ENCODE measurements at places on chromosomes 16 and 17.

GRCh38 chr16:57518520-57518919 is 17.9 kb downstream of the CCDC102A start:
- no peak for DNase-seq

DNA sequence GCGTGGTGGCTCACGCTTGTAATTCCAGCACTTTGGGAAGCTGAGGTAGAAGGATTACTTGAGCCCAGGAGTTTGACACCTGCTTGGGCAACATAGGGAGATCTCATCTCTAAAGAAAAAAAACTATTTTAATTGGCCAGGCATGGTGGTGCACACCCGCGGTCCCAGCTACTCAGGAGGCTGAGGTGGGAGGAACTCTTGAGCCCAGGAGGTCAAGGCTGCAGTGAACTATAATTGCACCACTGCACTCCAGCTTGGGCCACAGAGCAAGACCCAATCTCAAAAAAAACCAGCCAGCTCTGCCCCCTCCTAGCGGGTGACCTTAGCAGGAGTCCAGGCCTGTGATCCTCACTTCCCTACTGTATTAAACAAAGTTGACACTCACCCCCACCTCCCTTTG is 5.9 kb upstream of the HS3ST6 start:
- DNase-seq: no peak

DNA sequence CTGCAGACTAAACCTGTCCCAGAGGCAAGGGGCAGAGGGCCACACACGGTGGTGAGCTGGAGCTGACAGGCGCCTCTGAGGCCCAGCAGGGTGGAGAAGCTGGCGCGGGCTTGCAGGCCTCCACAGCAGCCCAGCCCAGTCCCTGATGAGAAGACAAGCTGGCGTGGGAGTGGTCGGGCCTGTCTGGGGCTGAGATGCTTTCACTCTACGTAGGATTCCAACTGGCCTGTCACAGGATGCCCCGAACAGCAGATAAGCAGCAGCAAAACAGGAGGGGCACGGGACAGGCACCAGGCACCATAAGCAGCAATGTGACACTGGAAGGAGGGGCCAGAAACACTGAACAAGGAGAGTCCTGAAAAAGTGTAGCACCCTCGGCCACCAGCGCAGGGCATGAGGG is 40.1 kb downstream of the PEMT start:
- DNase-seq: no peak

GRCh38 chr16:72493716-72494415 is 321.9 kb upstream of the PMFBP1 start:
- no peak for DNase-seq

DNA sequence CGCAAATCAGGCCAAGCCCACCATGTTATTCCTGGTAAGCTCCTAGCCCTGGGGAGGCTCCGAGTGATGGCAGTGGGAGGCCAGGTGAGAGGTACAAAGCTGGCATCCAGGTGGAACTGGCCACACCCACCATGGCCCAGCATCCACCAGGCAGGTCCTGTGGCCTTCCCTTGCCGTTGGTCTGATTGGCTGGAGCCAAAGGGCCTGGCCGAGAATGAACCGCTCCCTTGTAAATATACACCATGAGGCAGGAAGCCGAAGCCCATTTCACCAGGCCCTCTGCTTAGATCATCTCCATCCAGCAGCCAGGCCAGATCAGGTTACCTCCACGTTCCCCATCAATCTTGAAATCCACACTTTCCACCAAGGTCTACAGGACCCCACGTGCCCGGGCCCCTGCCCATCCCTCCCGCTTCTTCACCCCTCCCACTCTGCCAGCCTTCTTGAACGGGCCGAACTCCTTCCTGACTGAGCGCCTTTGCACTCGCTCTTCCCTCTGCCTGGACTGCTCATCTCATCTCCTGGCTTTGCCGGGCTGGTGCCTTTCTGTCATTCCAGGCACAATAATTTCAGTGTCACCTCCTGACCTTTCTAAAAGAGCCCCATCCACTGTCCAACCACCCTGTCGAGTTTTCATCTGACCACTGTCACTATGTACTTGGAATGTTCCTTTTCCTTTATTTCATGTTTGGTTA is 5.8 kb downstream of the SOCS1 start:
- no peak for DNase-seq

DNA sequence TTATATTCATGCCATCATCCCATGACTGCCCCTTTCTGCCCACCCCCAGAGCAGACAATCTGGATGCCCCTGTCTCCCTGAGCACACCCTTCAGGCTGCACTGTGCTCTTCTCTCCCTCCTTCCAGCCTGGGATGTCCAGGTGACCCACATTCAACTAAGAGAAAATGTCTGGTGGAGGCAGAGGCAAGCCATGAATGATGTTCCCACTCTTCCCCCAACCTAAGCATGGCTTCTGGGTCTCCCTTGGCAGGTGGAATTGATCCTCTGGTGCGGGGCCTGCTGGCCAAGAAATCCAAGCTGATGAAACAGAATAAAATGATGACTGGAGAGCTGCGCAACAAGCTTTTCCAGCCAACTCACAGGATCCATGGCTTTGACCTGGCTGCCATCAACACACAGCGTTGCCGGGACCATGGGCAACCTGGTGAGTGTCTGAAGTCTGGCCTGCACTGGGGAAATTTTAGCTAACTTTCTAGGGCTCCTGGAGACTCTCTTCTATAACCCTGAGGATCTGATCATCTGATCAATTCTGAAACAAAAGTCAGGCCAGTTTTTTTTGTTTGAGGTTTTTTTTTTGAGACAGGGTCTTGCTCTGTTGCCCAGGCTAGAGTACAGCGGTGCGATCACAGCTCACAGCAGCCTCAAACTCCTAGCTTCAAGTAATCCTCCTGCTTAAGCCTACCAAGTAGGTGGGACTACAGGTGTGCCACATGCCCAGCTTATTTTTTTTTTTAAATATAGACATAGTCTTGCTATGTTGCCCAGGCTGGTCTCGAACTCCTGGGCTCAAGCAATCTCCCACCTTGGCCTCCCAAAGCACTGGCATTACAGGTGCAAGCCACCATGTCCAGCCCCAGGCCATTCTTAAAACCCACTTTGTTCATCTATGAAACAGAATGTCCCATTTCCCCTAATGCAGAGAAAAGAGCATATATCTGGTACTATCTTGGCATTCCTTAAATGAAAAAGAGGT is 14.5 kb downstream of the MPO start:
- DNase-seq: no peak

- no peak for DNase-seq
Measured at GRCh38 chr16:4698321-4699045, 5.1 kb downstream of the NUDT16L1 start.

DNA sequence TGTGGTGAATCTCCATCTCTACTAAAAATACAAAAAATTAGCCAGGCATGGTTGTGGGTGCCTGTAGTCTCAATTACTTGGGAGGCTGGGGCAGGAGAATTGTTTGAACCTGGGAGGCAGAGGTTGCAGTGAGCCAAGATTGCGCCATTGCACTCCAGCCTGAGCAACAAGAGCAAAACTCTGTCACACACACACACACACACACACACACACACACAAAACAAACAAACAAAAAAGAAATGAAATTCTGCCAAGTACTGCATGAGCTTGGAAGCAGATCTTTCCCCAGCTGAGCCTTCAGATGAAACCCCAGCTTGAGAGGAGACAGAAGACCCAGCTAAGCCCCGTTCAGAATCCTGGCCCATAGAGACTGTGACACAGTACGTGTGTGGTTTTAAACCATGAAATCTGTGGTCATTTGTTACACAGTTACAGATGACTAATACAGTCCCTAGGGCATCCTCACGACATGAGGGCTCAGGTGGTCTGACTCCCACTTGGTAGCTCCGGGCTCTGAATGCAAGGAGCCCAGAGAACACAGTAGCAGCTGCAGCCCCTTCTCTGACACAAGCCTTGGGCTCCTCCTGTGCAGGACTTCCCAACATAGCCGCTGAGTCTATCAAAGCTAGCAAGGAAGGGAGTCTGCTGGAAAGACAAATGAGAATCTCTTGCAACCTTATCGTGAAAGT is 132.8 kb downstream of the SEC14L1 start:
- DNase-seq: no peak

Data from NK-92 treated with Interleukin-12 subunit alpha and Interleukin-12 subunit beta, amount 100 ng/mL, for 24 hours (cell line).